NCI-H2107 (cell line): ENCODE measurements at places on chromosomes 16 and 17.

- DNase-seq, result no peak
These were observed 14.9 kb upstream of the MMD start for GRCh38 chr17:55436224-55437158.

DNA sequence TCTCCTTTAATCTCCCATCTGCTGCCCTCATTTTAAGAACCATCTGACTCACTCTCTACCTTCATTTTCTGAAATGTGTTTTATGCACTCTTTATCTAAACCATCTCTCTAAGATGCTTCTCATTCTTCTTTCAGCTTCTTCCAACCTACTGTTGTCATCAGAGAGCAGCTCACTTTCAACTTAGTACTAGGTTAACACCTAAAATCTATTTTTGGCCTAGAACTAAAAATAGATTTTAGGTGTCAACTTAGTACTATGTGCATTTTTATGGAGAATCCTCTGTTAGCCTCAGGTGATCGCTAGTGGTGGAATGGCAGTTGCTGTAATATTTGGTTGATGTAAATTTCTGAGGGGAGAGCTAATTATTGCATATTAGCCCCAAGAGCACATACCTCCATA, 277.1 kb downstream of the KCNJ2 start:
- no peak for DNase-seq

- no peak for DNase-seq
These were observed 12.5 kb upstream of the SPHK1 start for GRCh38 chr17:76371656-76372628.

DNA sequence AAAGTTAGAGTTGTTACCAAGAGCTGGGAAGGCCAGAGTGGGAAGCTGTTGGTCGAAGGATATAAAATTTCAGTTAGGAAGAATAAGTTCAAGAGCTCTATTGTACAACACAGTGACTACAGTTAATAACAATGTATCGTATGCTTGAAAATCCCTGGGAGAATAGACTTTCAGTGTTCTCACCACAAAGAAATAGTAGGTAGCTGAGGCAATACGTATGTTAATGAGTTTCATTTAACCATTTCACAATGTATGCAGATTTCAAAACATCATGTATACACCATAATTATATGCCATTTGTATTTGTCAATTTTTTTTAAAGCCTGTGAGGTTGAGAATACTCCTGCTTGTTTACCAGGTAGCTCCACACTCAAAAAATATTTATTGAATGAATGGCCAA, 41.5 kb upstream of the MYOCD start:
- DNase-seq, result no peak

- no peak for DNase-seq
These were observed 733 bp downstream of the CHRNB1 start for GRCh38 chr17:7445619-7445968.

GRCh38 chr17:79607940-79608623, 2.8 kb downstream of the RBFOX3 start:
- DNase-seq, result no peak

GRCh38 chr17:58358408-58359172, 6.6 kb upstream of the SUPT4H1 start:
- no peak for DNase-seq
